Activated naive CD8-positive, alpha-beta T cell treated with anti-CD3 and anti-CD28 coated beads, Interleukin-2, amount 50 U/mL, for 24 hours (primary cell): ENCODE measurements at places on chromosomes 12 and 14.

DNA sequence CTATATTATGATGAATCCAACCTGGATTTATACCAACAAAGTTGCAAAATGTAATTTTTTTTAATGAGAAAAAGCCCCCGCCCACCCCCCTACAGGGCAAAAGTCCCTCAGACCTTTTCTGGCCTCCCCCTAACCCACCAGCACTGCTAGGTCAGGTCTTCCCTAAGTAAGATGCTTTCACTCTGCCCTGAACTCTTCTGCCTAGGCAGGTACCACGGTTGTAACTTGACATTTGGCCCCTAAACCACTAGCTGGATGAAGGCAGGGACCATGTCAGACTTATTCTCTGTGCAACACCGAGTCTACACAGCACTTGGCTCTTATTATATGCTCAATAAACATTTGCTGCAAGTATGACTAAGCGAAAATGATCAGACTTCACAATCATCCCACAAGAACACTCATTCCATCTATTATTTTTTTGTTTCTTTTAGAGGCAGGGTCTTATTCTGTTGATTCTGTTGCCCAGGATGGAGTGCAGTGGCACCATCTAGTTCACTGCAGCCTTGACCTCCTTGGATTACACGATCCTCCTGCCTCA lies 63.2 kb downstream of the SPRING1 start:
- peaks cover 42% of the 10 kb centered on the region for H3K4me1 ChIP-seq
- DNase-seq, result no peak
- H3K27ac ChIP-seq, result no peak overlapping the region
- H3K4me3 ChIP-seq, result no peak overlapping the region
- no peaks in the 10 kb centered on the region for H3K36me3 ChIP-seq

GRCh38 chr14:21455592-21455911 lies 371 bp downstream of the CHD8 start:
- H3K4me1 ChIP-seq, result peaks cover 43% of the 10 kb centered on the region
- H3K36me3 ChIP-seq, result peaks cover 21% of the 10 kb centered on the region
- DNase-seq, result no peak
- peak overlapping the region; percentile 96 for H3K4me3 ChIP-seq
- no peaks in the 10 kb centered on the region for H3K27me3 ChIP-seq
- peak overlapping the region; percentile 98 for H3K27ac ChIP-seq

DNA sequence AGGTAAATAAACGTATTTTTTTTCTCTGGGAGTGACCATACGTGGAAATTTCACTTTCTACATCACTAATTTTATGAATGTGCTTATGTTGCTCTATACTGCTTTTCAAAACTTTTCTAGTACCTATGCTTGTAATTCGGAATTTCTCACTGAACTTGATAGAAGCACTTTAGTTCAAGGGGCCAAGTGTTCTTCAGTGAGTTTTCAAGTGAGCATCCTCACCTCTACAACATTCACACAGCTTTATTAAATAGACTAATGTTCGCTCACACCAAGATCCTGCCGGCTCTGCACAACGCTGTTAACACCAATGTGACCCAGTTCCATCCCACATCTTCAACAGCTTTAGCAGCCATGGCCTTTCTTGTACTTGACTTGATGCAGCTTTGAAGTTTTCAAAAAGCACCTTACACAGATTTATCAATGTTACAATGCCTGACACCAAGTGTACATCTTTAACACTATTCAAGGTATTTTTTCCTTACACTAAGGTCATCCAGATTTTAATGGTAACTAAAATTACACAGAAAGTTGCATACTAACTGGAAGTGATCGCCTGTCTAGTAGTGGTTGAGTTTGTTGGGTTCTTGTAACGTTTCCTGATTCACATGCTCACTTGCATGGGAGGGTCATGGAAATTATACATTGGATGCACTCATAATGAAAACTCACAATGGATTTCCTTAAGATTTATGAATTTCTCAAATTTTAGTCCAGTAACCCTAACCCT lies 4.5 kb downstream of the UBC start:
- H3K27ac ChIP-seq, result peak overlapping the region; percentile 33
- no peak for DNase-seq
- H3K36me3 ChIP-seq, result peaks cover 39% of the 10 kb centered on the region
- peak overlapping the region; percentile 19 for H3K4me3 ChIP-seq

- H3K4me3 ChIP-seq, result no peak overlapping the region
- H3K27ac ChIP-seq, result no peak overlapping the region
- H3K27me3 ChIP-seq, result no peaks in the 10 kb centered on the region
- no peak for DNase-seq
- peaks cover 1% of the 10 kb centered on the region for H3K36me3 ChIP-seq
Observed at GRCh38 chr14:67892466-67893100, 73.0 kb downstream of the RAD51B start.

GRCh38 chr12:89756585-89757398 lies 48.2 kb upstream of the ATP2B1 start:
- H3K4me3 ChIP-seq, result peak overlapping the region; percentile 54
- H3K27me3 ChIP-seq, result peaks cover 4% of the 10 kb centered on the region
- peak overlapping the region; percentile 90 for H3K27ac ChIP-seq
- peaks cover 2% of the 10 kb centered on the region for H3K36me3 ChIP-seq
- no peak for DNase-seq
